ENCODE measurements at places on chromosomes 1 and 21.
A peak's percentile ranks its signal among the peaks of the same experiment; 100 is the strongest.

DNA sequence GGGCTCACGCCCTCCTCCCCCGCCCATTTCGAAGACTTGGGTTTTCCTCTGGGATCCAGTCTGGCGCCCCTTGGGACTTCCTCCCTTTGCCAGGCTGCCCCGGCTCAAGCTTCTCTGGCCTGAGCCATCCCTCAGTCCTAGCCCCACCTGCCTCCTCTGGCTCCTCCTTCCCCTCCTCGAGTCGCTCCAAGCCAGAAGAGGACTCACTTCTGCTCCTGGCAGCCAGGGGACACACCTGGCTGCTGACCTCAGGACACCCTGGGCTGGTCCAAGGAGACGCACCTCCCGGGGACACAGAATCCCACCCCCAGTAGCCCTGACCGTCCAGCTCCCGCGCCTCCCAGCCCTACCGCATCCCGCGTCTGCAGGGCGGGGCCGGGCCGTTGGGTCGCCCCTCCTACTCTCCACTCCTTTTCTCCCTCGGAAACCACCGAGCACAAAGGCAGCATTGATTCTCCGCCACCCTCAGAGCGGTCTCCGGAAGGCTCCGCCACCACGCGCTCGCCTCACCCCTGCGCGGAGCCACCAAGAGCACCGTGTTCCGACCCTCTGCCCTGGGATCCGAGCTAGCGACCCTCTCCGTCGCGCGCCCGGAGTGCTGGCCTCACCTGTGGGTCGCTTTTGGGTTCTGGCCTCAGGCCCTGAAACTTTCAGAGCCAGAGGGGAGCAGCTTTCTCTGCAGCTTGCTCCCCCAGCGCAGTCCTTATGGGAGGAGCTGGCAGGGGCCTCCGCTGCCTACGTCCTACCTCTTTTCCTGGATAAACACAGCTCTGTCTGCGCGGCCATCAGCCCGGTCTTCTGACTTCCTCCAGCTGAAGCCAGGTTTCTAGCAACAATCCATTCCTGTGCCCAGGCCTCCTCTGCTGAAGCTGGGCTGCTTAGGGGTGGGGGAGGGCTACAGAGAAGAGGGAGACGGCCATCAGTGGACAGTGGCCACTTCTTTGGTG, at the start of gene C2CD4D:
TSS of gene C2CD4D (minus strand) at position 364 of the 947 bp plus-strand sequence. CDS start 831 bp downstream, outside the sequence.
- DNase-seq: peak; percentile 99

- no peak for DNase-seq
These were observed 30.0 kb downstream of the WNT3A start for GRCh38 chr1:228036701-228037231.

DNA sequence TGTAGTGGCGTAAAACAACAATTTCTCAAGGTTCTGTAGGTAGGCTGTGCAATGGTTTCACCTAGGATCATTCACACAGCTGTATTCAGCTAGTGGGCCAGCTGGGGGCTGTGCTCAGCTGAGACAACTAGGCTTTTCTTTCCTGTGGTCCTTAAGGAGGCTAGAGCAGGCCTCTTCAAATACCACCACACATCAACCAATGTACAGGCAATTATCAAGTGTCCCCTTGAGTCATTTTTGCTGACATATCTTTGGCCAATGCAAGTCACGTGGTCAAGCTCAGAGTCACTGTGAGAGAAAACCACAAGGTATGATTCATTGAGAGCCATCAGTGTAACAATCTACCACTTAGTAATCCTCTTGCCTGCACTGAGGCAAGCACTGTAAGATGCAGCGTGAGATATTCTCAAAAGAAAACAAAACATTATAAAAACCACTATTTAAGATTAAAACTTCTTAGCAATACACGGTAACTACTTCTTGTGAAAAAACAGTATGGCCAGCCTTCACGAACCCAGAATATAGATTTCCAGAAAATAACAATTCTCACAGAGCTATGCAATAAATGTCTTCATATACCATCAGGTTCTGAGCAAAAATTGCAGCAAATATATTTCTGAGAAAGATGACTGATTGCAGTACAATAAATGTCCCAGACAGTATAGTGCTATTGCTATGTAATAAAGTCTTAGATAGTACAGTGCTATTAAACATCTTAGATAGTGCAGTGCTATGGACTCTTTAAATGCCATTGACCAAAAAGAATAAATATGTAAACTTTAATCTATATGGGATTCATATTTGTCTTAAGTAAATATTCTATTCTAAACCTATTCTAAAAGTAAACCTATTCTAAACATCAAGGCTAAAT, 55.3 kb downstream of the NME7 start:
- DNase-seq: no peak

- DNase-seq: peak; percentile 44
These were observed 6.0 kb upstream of the CAPN2 start for GRCh38 chr1:223706077-223706973.

DNA sequence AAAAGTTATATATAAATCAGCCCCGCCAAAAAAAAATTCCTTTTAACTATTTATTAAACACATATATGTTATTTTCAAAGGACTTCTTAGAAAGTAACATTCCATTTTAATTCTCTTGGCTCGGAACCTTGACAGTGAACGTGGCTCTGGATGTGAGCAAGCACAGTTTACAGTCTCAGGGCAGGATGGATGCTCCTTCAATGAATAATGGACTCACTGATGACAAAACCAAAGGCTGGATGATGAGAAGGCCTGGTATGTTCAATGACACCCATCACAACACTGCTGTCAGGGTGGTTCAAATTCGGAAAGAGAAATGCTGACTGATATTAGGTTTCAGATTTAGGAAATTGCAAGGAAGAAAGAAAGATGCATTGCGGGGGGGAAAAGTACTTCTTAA, 148.8 kb downstream of the SIPA1L2 start:
- DNase-seq: no peak

- no peak for DNase-seq
These were observed 81.0 kb upstream of the PLD5 start for GRCh38 chr1:242605521-242605920.

DNA sequence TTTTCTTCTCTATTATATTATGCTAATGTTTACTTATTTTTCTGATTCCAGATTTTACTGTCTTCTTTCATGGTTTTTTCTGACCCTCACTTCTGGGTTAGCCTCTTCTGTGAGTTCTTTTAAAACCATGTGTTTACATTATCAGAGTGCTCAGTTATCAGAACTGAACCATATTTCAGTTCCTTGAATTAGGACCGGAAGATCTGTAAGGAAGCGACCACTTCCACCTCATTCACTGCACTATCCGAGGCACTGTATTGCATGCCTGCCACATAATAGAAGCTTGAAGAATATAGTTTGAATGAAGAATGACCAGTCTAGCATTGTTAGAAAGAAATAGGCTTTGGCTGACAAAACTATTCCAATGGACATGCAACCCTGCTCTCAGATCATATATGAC, 281.0 kb upstream of the DEPDC1 start:
- no peak for DNase-seq

DNA sequence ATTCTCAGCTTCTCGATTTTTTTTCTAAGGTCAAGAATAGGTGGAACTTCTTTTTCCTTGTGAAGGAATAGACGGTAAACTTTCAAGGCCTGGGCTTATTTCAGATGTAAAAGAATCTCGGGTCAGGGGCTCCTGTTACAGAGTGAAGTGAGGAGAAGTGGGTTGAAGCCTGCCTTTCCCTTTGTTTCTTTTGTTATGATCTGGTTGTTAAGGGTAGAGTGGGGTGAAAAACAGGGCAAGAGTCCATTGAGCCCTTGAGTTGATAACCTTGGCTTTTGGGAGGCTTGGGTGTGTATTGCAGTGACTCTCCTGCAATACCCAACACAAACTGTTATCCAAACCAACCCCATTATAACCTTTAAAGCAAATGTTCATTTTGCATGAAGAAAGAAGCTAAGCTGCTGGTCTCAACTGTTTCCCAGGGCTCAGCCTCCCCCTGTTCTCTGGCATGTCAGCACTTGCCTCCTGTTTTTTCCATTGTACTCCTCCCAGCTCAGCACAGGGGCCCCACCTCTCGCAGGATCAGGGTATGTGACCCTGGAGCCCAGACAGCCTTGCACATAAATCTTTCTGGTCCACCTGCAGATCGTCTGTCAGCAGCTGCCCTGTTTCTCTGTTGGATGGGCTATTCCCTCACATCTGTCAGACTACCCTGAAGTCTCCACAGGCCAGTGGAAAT, 102.4 kb downstream of the CACHD1 start:
- DNase-seq: peak; percentile 87

DNA sequence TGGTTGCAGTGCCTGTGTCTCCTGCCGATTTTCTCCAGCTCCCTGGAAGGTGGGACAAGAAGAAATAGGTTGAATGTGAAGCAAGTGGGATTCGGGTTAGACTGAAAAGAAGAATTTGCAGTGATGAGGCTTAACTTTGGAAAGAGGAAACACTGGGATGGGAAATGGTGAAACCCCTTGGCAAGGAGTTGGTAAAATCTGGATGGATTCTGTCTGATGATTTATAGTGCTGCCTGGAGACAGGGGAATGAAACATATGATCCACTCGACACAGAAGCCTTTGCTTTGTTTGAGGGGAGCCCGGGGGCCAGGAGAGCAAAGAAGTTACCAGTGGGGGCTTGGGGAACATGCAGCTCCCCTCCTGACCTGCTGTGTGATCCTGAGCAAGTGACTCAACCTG, 67.2 kb downstream of the UBIAD1 start:
- no peak for DNase-seq

DNA sequence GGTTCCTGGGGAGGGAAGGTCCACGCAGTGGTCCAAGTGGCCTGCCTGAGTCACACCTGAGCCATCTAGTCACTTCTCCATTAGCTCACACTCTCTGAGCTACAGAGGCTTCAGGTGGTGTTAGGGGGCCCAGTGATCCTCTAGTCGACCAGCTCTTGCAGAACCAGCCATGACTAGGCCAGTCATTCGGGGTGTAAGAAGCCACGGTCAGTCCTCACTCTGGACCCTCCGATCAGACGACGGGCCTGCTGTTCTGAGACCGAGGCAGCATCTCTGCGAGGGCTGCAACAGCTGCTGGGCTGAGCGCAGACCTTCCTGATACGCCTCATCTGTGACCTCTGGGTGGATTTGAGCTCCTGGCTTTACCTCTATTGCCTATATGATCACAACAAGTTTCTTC, 68.8 kb downstream of the RIPK4 start:
- DNase-seq: no peak

DNA sequence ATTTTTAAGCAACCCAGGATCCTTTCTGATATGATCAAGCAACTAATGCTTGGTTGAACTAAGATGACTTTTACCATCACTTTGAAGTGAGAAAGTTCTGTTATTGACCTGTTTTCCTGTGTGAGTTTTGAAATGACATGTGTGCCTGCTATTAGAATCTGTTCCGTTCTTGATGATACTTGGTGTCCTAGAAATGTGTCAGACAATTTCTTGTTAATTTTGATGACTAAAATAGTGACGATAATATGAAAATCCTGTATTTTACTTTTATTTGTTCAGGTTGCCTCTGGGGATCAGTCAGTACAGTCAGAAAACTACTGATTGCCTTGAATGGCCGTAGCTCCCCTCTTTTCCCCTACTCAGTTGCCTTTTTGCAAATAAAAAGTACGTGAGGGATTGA, 228.0 kb downstream of the RYR2 start:
- DNase-seq: no peak

GRCh38 chr1:77238462-77238861, 19.2 kb upstream of the PIGK start:
- DNase-seq: no peak

- no peak for DNase-seq
These were observed 72.6 kb downstream of the DOP1B start for GRCh38 chr21:36229181-36229580.

- DNase-seq: no peak
These were observed 54.7 kb upstream of the DNAH14 start for GRCh38 chr1:224874775-224875174.

DNA sequence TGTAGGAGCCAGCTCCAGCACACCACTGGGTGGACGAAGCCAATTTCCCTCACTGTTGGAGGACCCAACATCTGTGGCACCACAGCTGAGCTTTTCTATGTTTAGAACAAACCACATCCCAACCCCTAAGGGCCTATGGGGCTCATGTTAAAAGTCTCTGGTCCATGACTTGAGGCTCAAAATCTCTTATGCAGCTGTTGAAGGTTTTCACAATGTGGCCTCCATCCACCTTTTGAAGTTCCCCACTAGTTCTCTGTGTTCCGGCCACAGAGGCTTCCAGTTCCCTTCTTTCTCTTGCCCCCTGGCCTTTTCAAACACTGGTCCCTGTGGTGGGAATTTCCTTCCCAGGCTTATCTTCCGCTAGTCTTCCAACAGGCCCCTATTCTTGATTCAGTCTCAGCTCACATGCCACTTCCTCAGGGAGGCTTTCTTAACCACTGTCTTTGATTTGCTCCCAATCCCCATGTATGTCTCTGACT, 3.9 kb upstream of the IFNLR1 start:
- DNase-seq: no peak

- no peak for DNase-seq
These were observed 141.7 kb downstream of the GALNT2 start for GRCh38 chr1:230208619-230209261.

- no peak for DNase-seq
These were observed 486.5 kb downstream of the SIPA1L2 start for GRCh38 chr1:232143315-232143886.

- no peak for DNase-seq
These were observed 5.1 kb downstream of the TMCO4 start for GRCh38 chr1:19794583-19794982.

GRCh38 chr1:43524804-43525203, 5.9 kb upstream of the PTPRF start:
- DNase-seq: no peak
